ENCODE measurements at places on chromosomes 2 and 18. TPM values are rescaled to one million over a fixed set of nuclear protein-coding genes. Genes with fewer than 3 reads are reported as not detected.
A peak's percentile ranks its signal among the peaks of the same experiment; 100 is the strongest.

SP140 gene
- 91.7 TPM for total RNA-seq

GRCh38 chr18:78133729-78134128 is 845.9 kb upstream of the SALL3 start:
- no peak for ATAC-seq

DNA sequence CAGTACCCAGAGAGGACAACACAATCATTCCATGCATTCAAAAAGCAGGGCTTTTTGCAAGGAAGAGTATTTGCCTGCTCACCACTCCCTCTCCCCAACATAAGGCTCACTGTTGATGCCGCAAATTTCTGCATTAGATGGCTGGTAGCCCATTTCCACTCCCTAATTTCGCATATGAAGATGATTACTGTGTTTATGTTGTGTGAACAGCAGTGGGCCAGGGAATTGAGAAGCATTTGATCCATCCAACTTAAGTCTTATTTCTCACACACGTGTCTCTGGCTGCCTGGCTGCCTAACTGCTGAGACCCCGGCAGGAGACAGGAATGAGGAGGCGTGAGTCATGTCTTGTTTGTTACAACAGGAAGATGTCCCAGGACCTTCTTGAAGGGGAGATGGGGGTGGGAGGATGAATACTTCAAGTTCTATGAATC is 294.1 kb downstream of the ALK start:
- ATAC-seq, result no peak

- ATAC-seq, result no peak
These were observed 727.3 kb upstream of the PKDCC start for GRCh38 chr2:41320491-41320890.

ZBTB7C gene
- total RNA-seq, result 0.40 TPM

GRCh38 chr2:217753460-217754200 is 249.2 kb downstream of the TNS1 start:
- ATAC-seq, result no peak

DNA sequence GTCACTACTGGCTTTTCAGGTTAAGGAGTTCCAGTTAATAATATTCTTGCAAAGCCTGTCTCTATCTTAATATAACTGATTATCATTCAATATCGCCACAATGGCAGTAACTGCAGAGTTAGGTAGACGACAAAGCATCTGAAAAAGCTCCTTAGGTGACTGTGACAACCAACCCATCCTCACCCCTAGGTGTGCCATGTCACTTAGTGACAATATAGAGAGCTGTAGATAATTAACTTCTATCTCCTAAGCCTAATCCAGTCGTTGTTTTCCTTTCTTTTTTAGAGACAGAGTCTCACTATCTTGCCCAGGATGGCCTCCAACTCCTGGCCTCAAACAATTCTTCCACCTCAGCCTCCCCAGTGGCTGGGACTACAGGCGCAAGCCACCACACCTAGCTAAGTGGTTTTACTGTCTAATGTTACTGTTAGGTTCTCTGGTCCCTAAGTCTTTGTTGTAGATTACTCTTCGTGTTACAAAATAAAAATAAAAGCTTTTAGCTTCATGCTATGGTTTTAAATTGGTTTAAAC is 65.2 kb downstream of the SPIRE1 start:
- ATAC-seq, result no peak

DNA sequence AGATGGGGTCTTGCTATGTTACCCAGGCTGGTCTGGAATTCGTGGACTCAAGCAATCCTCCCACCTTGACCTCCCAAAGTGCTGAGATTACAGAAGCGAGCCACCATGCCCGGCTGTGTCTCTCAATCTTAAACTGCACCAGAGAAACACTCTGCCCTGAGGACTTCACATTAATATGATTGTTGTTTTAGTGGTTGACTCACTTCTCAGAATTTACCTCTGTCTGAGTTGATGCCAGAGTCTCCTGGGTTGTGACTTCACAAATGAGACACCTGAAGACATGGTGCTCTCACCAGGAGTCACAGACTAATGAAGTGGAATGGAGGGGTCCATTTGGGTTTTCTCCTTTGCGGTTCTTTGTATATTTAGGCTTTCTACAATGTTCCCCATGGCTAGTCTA is 61.0 kb upstream of the TGIF1 start:
- peak; percentile 56 for ATAC-seq

SLC8A1 gene
- total RNA-seq, result not detected

DNA sequence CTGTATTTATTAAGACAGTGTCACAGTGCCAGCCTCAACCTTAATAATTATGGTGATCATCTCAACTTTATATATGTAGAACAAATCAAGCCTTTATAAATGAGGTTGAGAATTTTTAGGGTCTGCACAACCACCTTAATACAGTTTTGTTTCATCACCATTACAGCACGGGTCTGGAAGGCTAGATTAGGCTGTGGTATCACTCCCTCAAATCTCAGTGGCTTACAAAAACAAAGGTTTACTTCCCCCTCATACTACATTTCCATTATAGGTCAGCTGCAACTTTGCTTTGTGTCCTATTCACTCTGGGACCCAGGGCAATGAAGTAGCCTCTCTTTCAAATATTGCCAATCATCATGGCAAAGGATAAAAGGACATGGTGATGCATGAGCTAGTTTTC is 23.3 kb upstream of the USP14 start:
- ATAC-seq, result no peak

DNA sequence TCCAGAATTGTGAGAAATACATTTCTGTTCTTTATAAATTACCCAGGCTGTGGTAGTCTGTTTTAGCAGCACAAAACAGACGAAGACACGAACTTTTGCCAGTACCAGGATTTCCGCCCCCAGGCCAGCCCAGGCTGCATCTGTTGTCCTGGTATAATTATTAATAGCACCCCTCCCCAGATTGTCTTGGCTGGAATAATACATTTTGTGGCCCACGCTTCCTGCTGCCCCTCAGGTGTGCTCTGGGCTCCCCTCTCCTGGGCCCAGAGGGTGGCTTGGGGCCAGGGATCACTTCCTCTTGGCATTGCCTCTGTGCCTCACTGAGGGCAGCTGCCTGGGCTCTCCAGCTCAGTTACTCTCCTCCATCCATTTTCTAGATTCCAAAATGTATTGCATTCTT is 102.1 kb upstream of the HS6ST1 start:
- ATAC-seq, result no peak

GRCh38 chr2:96869822-96870625 is at the start of gene SEMA4C:
TSS of gene SEMA4C (minus strand) at chr2:96870080. CDS start at chr2:96867886, 2,194 bp downstream.
- peak; percentile 19 for ATAC-seq

SESTD1 gene
- total RNA-seq, result 9.9 TPM

GRCh38 chr18:63487676-63488075 is 10.9 kb downstream of the SERPINB5 start:
- ATAC-seq, result no peak

LAMA1 gene
- total RNA-seq, result not detected

RASGRP3 gene
- total RNA-seq, result 2.3 TPM

DNA sequence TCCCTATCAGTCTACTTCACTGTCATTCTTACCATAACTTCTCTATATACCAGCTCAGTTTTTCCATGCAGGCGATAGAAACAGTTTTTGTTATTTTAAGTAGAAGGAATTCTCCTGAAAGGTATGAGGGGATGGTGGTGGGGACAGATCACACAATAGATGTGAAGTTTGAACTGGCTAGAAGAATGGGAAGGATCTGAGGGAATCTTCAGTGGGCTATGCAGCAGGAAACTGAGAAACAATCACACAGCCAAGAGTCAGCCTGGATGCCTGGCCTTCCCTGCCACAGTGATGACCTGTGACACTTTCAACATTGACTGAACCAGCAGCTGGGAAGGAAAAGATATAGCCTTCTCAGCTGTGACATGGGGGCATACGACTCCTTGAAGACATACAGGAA is 329.1 kb upstream of the GULP1 start:
- ATAC-seq, result no peak

ADGRF3 gene
- total RNA-seq, result 1.4 TPM

GRCh38 chr2:168397629-168398028 is 58.4 kb upstream of the CERS6 start:
- ATAC-seq, result no peak

DNA sequence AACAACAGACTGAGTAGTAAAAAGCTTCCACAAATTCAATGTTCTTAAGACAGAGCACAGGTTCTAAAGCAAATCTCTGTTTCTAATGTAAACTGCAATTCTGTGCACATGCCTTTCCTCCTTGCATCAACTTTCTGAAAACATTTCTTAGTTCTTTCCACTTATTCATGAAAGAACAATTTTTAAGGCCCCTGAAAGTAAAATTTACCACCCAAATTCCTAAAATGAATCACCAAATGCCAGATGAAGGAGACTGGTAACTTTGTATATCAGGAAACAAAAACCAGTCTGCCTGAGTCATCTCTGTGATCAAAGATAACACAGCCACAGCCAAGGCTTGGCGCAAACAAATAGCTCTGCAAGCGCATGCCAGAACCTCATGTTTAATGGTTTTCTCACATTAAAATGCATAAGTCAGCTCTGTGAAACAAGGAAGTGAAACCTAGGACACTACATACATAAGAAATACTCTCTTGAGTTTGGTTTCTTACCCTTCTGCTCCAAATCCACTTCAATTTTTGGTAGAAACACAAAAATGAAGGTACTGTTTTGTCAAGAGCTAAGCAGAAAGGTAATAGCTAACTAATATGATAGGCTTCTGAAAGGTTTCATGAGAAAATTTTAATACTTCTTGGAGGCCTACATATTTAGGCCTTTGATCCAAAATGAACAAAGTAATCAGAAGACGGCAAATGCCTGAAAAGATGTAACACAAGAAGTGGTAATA is 169.4 kb downstream of the THADA start:
- ATAC-seq, result peak; percentile 93

GRCh38 chr2:43210467-43211303 is 15.7 kb downstream of the ZFP36L2 start:
- peak; percentile 35 for ATAC-seq

ERICH2 gene
- total RNA-seq, result not detected

- peak; percentile 40 for ATAC-seq
These were observed 11.6 kb downstream of the CFLAR start for GRCh38 chr2:201127570-201127969.

GRCh38 chr18:23927821-23928746 is 86.5 kb upstream of the TTC39C start:
- ATAC-seq, result no peak
